Omental fat pad (tissue), 4 donors: ENCODE measurements at places on chromosomes 7 and 10. TPM values are rescaled to one million over a fixed set of nuclear protein-coding genes. Genes with fewer than 3 reads are reported as not detected.

GRCh38 chr10:126135941-126136595, 239.7 kb downstream of the FANK1 start:
- no peak for DNase-seq

- DNase-seq, result no peak
Measured at GRCh38 chr10:61837755-61838171, 63.7 kb upstream of the ARID5B start.

SPAM1 gene
- not detected for total RNA-seq

- DNase-seq, result no peak
Measured at GRCh38 chr7:144384071-144384470, 19.4 kb downstream of the NOBOX start.

PNLIPRP2 gene
- not detected for total RNA-seq

- no peak for DNase-seq
Measured at GRCh38 chr10:43861966-43862751, 213.5 kb upstream of the ZNF32 start.

DNA sequence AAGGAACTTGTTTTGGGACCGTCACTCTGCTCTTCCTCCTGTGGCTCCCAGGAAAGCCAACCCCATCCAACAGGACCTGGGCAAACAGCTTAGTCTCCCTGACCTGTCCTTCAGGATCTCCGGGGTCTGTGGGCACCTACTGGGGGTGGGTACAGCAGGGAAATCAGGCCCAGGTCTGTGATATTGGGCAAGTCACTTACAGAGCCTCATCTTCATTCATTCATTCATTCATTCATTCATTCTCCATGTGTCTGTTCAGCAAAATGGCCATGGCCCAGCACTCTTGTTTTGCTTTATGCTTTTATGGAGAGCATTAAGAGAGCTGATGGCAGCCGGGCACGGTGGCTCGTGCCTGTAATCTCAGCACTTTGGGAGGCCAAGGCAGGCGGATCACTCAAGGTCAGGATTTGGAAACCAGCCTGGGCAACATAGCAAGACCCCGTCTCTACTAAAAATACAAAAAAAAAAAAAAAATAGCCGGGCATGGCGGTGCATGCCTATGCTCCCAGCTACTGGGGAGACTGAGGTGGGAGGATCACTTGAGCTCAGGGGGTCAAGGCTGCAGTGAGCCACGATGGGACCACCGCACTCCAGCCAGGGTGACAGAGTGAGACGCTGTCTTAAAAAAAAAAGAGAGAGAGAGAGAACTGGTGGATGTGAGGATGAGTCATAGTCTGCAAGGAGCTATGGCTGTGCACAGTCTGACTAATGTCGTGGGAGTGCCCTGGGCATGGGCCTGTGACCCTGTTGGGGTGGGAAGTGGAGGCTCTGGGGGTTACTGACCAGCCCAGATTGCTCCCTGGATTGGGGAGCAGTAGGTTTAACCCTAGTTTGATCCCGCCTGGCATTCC, 54.3 kb downstream of the CLIP2 start:
- DNase-seq, result no peak

- DNase-seq, result no peak
Measured at GRCh38 chr7:150895809-150896208, 43.5 kb downstream of the AOC1 start.

PANK1 gene
- total RNA-seq, result 5.6 TPM

DNA sequence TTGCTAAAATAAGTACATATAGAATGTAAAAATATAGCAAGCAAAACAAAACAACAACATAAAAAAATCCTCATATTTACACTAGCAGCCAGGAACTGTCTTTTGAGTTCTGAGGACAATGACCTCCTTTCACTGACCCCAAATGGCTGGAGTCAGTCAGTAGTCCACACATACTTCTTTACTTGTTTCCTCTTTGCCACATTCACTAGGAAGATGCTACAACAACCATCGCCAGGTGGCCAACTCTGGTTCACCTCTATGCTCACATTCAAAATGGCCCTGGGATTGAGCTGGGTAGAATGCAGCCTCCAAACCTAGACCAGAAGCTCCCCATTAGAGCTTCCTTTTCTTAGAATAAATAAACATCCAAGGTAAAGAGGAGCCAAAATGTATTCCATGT, 356.2 kb downstream of the PLXNA4 start:
- no peak for DNase-seq

SPDYE9 gene
- total RNA-seq, result not detected

KCP gene
- total RNA-seq, result 3.3 TPM

GRCh38 chr7:148398844-148399365, 191.7 kb upstream of the C7orf33 start:
- DNase-seq, result no peak

GRCh38 chr7:129771201-129771927, 159.8 kb downstream of the NRF1 start:
- no peak for DNase-seq

DNA sequence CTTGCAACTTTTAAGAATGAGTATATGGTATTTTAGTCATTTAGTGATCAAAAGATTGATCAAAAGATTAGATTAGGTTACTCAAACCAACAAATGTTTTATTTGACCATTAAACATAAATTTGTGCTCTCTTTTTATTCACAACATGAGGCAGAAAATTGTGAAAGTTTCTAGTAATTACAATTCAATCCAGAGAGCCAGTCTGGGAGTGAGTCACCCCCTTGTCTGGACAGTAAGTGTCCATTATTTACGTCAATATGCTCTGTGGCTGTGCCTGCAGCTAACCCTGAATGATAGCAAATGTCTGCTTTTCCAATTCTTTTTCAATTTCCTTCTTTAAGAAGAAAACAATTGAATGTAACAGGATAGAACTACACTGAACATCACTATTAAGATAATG, 27.9 kb downstream of the GNG11 start:
- DNase-seq, result no peak

DNA sequence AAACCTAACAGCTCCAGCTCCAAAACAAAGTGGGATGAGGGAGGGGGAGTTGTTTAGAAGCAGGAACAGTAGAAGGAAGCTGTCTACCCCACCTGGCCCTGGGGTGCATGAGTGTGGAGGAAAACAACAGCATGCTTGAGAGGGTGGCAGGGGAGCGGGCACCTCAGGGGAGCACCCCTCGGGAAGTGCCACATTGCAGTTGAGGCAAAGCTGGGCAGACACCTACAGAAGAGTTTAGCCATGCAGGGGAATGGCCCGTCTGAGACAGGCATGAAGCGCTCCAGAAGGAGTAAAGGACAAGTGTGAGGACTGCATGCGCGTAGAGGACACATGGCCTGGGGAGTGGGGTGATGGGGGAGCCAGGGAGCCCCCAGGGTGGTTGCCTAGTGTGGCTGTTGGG, 18.1 kb downstream of the CHAT start:
- no peak for DNase-seq

- no peak for DNase-seq
Measured at GRCh38 chr7:3146571-3147226, 103.0 kb upstream of the CARD11 start.

- no peak for DNase-seq
Measured at GRCh38 chr10:17088118-17088806, 41.3 kb downstream of the CUBN start.

DNA sequence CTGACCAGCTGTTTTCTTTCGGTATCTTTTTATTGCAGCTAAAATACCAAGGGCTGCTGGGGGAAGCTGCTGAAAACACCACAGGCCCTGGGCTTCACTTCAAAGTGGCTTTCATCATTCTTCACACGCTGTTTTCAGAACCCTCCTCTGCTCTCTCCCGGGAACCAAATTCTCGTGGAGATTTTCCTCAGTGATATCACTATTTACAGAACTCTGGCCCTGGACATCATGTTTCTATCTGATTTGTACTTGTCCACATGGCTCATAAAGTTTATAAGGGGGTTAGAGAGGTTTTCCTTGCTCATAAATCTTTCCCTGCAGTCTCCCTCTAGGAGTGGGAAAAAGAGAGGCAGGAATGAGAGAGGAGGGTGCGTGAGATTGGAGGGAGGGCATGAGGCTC, 177.4 kb upstream of the NPVF start:
- no peak for DNase-seq

GRCh38 chr7:20241194-20241910, 24.2 kb upstream of the MACC1 start:
- DNase-seq, result no peak

STRA8 gene
- not detected for total RNA-seq

GRCh38 chr10:24784923-24785322, 61.2 kb upstream of the ARHGAP21 start:
- DNase-seq, result no peak

C1QL3 gene
- not detected for total RNA-seq

GRCh38 chr10:121048749-121049148, 197.6 kb downstream of the WDR11 start:
- DNase-seq, result no peak

GRCh38 chr7:148834605-148835004, 49.5 kb downstream of the EZH2 start:
- DNase-seq, result no peak

GRCh38 chr7:30913821-30914515, 2.3 kb downstream of the AQP1 start:
- no peak for DNase-seq

FLNC gene
- total RNA-seq, result 7.7 TPM

DNA sequence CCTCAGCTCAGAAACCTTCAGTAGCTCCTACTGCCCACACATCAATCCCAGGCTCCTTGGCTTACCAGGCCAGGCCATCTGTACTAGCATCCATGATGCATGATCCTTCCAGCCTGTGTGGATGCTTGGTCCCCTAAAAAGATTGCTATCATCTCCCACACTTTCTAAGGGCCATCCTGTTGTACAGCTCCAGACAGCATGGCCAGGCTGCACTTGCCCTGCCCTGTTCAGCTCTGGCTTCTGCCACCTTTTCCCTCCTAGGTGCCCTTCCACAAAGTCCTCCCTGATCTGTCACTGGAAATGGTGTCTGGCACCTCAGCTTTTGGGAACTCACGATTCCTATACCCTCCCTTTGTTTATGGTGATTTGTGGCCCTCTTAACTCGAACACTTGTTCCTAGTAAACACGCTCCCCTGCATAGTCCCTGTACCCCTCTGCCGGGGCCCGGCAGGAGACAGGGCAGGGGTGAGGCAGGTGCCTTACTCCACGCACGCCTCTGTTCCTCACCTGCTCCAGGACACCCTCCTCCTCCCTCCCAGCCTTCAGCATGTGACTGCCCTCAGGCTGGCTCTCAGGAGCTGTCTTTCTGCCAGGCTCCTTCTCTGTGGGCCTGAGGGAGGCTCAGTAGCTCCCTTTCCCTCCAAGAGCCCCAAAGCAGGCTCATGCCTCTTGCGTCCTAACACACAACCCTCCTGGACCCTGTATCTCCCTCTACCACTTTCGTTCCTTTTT, 71.8 kb downstream of the CDH23 start:
- DNase-seq, result no peak

GRCh38 chr7:17144322-17144721, 154.1 kb upstream of the AHR start:
- no peak for DNase-seq

GRCh38 chr10:78952686-78953085, 116.1 kb upstream of the ZMIZ1 start:
- DNase-seq, result no peak

DNA sequence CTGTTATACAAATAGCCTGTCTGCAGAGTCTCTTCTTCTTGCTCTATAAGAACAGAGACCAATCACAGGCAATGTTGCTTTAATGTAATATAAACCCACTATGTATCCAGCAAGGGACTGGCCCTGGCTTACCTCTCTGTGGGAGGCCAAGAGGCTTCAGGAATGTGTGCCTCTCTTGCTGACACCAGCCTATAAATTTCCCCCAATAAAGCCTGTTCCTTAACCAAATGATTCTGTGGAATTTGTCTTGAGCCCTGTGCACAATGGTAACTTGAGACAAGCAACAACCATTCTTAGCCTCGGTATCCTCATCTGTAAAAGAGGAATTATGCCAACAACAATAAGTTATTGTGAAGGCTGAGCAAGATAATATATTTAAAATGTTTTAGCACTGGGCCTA, 563.7 kb downstream of the GRM8 start:
- DNase-seq, result no peak

GRCh38 chr7:20438694-20439376, 108.1 kb downstream of the ITGB8 start:
- DNase-seq, result no peak

HOXA9 gene
- total RNA-seq, result 1.0 TPM

DNAH11 gene
- 0.32 TPM for total RNA-seq

DNA sequence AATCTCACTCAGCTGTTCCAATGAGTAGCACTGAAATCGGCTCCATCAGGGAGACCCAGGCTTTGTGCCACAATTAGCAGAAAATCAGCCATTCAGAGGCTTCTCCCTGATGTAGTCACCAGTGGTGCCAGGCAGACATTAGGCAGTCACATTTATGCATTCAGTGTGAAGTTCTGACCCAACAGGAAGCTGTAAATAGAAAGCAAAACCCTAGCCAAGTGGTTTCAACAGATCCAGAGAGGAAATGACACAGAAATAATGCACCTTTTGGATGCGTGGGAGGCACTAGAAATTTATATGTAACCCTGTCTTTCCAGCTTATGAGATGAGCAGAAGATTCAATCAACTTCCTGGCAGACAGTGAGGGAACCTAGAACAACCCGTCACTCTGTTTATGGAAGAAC, 186.4 kb downstream of the PDE1C start:
- no peak for DNase-seq

DNA sequence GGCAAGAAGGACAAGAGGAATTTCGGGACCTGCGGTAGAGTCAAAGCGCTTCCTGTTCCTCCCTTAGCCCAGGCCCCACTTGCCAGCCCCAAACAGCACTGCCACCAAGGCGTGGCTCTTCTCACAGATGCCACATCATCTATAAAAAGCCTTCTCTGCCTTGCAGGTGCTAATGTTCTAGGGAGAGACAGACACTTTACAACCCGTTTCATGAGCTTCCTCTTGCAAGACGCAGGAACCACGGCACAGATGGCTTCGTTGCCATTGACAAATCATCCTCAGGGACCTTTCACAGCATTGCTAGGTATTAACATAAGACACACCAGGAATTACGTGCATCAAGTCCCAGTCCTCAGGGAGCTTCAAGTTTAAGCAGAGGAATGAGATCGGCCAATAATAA, 180.9 kb downstream of the JCAD start:
- DNase-seq, result no peak

- DNase-seq, result no peak
Measured at GRCh38 chr7:138845711-138846110, 47.7 kb upstream of the ATP6V0A4 start.

TMEM72 gene
- not detected for total RNA-seq

- no peak for DNase-seq
Measured at GRCh38 chr10:2714597-2714996, 352.8 kb upstream of the PFKP start.

NME8 gene
- 0.72 TPM for total RNA-seq

CYP3A7 gene
- 0.56 TPM for total RNA-seq
